ENCODE measurements at places on chromosomes 3 and 15. TPM values are rescaled to one million over a fixed set of nuclear protein-coding genes. Genes with fewer than 3 reads are reported as not detected.

GRCh38 chr3:45010811-45011333, 15.2 kb upstream of the CLEC3B start:
- H3K27ac ChIP-seq: no peak overlapping the region
- H3K36me3 ChIP-seq: peaks cover 58% of the 10 kb centered on the region
- H3K27me3 ChIP-seq: peaks cover 2% of the 10 kb centered on the region
- peaks cover 47% of the 10 kb centered on the region for H3K4me1 ChIP-seq

The WNT5A gene
- not detected for total RNA-seq

The ACVR2B gene
- total RNA-seq: 4.3 TPM

- H3K4me3 ChIP-seq: no peak overlapping the region
- no peak overlapping the region for H3K27ac ChIP-seq
- DNase-seq: no peak
- H3K27me3 ChIP-seq: no peaks in the 10 kb centered on the region
- no peaks in the 10 kb centered on the region for H3K36me3 ChIP-seq
- peaks cover 45% of the 10 kb centered on the region for H3K4me1 ChIP-seq
Measured at GRCh38 chr3:184551614-184552256, 9.8 kb upstream of the EPHB3 start.

DNA sequence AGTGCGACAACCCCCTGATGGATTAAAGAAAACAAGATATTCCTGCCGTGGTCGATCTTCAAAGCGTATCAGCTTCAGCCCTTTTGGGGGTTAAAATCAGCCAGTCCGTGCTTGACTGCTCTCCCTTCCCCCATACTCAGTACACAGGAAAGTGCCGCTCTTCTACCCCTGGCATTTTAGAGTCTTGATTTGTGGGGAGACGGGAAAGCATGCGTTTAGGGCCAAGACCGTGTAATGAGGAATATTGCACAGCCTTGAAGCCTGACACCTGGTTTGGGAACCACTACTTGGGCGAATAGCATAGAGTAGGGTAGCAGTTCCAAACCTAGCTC, 540 bp upstream of the EDC3 start:
- H3K4me1 ChIP-seq: peaks cover 16% of the 10 kb centered on the region
- peak overlapping the region; percentile 78 for H3K4me3 ChIP-seq
- DNase-seq: no peak
- H3K36me3 ChIP-seq: no peaks in the 10 kb centered on the region
- H3K27ac ChIP-seq: peak overlapping the region; percentile 83
- H3K27me3 ChIP-seq: no peaks in the 10 kb centered on the region

DNA sequence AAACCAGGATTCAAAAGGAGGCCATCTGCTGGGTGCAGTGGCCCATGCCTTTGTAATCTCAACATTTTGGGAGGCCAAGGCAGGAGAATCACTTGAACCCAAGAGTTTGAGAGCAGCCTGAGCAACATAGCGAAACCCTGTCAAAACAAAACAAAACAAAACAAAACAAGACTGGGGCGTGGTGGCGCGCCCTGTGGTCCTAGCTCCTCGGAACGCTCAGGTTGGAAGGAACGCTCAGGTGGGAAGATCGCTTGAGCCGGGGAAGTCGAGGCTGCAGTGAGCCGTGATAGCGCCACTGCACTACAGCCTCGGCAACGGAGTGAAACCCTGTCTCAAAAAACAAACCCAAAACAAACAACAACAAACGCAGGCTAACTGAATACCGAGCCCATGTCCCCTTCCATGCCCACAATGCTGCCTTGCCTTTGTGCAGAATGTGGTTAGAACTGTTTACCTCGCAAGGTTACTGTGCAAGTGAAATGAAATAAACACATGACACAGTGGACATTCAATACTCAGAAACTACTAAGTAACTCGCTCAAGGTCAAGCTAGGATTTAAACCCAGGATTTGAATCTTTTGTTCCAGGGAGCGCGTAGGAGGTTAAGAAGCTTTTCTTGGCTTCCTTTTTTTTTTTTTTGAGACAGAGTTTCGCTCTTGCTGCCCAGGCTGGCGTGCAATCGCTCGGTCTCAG, 766 bp upstream of the EMC4 start:
- H3K27me3 ChIP-seq: no peaks in the 10 kb centered on the region
- no peak overlapping the region for H3K27ac ChIP-seq
- H3K36me3 ChIP-seq: peaks cover 13% of the 10 kb centered on the region
- H3K4me1 ChIP-seq: peaks cover 20% of the 10 kb centered on the region
- H3K4me3 ChIP-seq: peak overlapping the region; percentile 68

The CRYBG3 gene
- total RNA-seq: 2.4 TPM

The ATP8B4 gene
- 0.31 TPM for total RNA-seq

The CIB1 gene
- 279 TPM for total RNA-seq

- no peaks in the 10 kb centered on the region for H3K36me3 ChIP-seq
- no peak overlapping the region for H3K27ac ChIP-seq
Measured at GRCh38 chr3:117016378-117016777, 306.8 kb downstream of the TUSC7 start.

DNA sequence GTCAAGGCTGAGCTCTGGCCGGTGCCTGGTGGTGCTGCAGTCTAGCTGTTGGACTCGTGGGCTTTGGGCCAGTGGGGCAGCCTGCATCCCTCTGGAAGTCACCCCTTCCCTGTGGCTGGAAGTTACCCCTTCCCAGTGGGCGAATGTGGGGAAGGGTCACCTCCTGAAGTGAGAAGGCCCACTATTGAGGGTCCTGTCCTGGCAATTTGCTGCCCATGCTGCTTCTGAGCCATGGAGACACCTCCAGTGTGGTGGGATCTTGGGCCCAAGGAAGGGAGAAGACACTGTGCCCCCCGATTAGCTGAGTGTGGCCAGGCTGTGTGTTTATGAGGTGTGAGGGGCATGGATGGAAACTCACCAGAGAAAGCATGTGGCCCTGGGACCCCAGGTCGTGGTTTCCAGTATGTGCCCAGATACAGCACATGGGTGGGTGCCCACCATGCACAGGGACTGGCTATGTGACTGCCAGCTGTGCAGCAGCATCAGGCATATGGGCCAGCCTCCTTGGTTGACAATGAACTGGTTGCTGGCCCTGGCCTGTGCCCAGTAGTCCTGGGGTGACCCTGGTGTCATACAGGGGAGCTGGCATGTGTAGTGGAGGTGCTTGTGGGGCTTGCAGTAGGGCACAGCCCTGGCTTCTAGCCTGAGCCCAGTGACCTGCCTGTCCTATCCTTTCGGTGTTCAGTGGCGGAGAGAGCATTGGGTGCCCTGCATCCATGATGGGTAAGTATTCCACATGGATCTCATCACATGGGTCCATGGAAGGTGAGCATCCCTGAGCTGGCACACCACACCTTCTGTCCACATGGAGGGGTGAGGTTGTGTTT, 221.2 kb downstream of the SNRPN start:
- no peaks in the 10 kb centered on the region for H3K36me3 ChIP-seq
- H3K4me3 ChIP-seq: no peak overlapping the region
- H3K4me1 ChIP-seq: no peaks in the 10 kb centered on the region
- DNase-seq: no peak
- no peaks in the 10 kb centered on the region for H3K27me3 ChIP-seq
- no peak overlapping the region for H3K27ac ChIP-seq

- H3K4me3 ChIP-seq: no peak overlapping the region
- no peaks in the 10 kb centered on the region for H3K36me3 ChIP-seq
- no peaks in the 10 kb centered on the region for H3K27me3 ChIP-seq
- no peaks in the 10 kb centered on the region for H3K4me1 ChIP-seq
Measured at GRCh38 chr3:86782286-86782685, 208.7 kb downstream of the VGLL3 start.

The CDHR4 gene
- total RNA-seq: 0.17 TPM

DNA sequence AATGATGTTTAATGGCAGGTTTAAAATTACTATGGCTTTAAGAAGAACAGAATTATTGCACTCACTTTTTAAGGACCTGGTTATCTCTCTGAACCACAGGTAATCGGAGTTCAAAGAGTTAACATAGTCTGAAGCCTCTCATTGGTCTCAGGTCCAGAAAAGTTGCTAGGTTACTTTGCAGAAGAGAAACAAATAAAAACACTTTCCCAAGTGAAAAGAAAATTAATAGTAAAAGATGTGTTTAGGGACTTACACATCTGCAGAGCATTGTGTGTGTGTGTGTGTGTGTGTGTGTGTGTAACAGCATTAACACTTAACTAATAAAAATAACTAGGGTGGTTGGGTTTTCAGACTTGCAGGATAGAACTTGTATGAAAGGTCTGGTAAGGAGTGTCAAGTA, 1.0 kb downstream of the MASP1 start:
- H3K27ac ChIP-seq: no peak overlapping the region
- peaks cover 23% of the 10 kb centered on the region for H3K27me3 ChIP-seq
- no peaks in the 10 kb centered on the region for H3K4me1 ChIP-seq
- no peak for DNase-seq

- H3K36me3 ChIP-seq: peaks cover 19% of the 10 kb centered on the region
- no peak overlapping the region for H3K4me3 ChIP-seq
- no peak overlapping the region for H3K27ac ChIP-seq
- H3K4me1 ChIP-seq: peaks cover 9% of the 10 kb centered on the region
- DNase-seq: no peak
- no peaks in the 10 kb centered on the region for H3K27me3 ChIP-seq
Measured at GRCh38 chr3:105764378-105765307, 104.2 kb downstream of the CBLB start.

GRCh38 chr15:48463366-48463880, 132.2 kb downstream of the DUT start:
- no peaks in the 10 kb centered on the region for H3K36me3 ChIP-seq
- H3K4me1 ChIP-seq: no peaks in the 10 kb centered on the region
- no peak overlapping the region for H3K4me3 ChIP-seq
- H3K27ac ChIP-seq: no peak overlapping the region
- no peak for DNase-seq

The CORO2B gene
- total RNA-seq: not detected

DNA sequence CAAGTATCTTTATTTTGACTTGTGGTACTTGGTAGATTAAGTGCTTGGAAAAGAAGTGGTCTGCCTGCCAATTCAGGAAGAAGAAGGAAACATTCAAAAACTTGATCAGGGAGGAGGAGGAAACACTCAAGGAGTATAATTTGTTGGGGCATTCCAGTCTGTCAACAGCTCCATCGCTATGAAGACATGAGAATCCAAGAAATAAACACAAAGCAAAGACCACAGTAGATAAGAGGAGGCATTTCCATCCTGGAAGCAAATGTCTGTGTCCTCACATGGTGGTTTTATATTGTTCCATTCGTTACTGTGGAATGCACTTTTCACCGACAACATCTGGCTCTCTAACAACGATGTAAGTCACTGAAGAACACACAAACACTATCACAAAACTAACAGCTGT, 176.1 kb upstream of the FRMD4B start:
- no peak overlapping the region for H3K27ac ChIP-seq
- no peak overlapping the region for H3K4me3 ChIP-seq
- no peaks in the 10 kb centered on the region for H3K27me3 ChIP-seq
- no peaks in the 10 kb centered on the region for H3K36me3 ChIP-seq
- H3K4me1 ChIP-seq: no peaks in the 10 kb centered on the region
- no peak for DNase-seq

DNA sequence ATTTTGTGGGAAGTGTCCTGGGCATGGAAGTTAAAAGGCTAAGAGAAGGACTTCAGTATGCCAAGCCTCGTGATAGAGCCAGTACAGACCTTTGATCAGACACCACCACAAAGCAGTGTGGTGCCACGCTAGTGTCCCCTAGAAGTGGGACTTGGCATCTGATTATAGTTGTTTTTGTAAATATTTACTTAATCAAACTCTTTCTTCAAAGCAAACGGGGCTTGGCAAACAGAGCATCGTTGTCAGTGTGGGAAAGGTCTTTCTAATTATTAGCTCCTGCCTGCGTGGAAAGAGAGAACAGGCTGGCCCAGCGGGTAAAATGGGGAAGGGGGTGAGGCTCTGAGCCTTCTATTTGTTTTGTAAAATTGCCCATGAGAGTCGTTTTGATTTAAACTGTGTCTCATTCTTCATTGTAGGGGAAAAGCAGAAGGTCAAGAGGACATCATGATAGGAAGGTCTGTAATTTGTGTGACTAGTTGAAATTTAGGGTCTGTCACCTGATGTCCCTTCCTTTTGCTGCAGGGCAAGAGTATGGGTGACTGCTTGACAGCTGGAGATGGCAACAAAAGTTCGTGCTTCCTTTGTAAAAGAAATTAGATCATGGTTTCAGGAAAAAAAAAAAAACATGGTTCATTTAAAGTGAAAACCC, 105.0 kb downstream of the IQCH start:
- H3K27ac ChIP-seq: no peak overlapping the region
- no peaks in the 10 kb centered on the region for H3K4me1 ChIP-seq
- H3K4me3 ChIP-seq: no peak overlapping the region
- H3K27me3 ChIP-seq: no peaks in the 10 kb centered on the region

DNA sequence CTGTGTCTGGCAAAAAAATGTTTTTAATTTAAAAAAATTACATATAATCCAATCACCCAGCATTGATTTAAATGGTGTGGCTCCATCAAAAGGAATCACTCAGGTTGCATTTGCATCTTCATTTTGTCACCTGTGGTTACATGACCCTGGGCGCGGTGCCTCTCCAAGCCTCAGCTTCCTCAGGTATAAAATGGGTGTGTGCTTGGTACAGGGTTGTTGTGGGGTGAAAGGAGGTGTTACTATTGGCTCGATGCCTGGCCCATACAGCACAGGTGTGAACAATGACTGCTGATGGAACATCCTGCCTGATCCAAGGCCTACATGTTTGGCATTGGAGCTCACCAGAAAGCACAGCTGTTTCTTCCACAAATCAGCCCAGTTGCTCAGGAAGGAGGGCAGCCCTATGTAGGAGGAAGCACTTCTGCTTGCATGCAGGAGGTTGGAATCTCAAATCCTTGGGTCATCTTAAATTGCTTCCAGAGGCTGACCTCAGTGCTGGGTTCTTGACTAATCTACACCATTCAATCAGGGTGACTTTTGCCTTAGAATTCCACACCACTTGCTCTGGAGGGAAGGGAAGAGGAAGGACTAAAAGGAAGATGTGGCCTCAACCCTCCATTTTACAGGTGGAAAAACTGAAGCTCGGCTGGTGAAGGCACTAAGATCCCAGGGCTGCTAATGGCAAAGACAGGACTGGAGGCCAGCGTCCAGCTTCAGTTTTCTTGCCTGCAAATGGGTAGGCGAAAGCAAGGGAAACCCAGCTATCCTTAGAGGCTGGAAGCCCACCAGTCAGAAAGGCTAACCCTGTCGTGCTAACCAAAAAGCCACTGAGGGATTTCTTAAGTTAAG, 31.7 kb downstream of the BHLHE40 start:
- no peaks in the 10 kb centered on the region for H3K27me3 ChIP-seq
- no peaks in the 10 kb centered on the region for H3K36me3 ChIP-seq
- no peak overlapping the region for H3K27ac ChIP-seq
- H3K4me3 ChIP-seq: no peak overlapping the region
- H3K4me1 ChIP-seq: peaks cover 49% of the 10 kb centered on the region

All from CD4-positive, alpha-beta T cell (primary cell).